A549 treated with ZK216348 at 1 μM for 4 hours (cell line): ENCODE measurements at places on chromosomes 12 and 14. TPM values are rescaled to one million over a fixed set of nuclear protein-coding genes. Genes with fewer than 3 reads are reported as not detected.

LRRC10 gene
- not detected in 5 replicates for total RNA-seq

FGF6 gene
- total RNA-seq, result not detected in 5 replicates

SLC39A2 gene
- not detected in 5 replicates for total RNA-seq

GPR84 gene
- not detected in 5 replicates for total RNA-seq

SERPINA4 gene
- not detected in 5 replicates for total RNA-seq

AQP5 gene
- total RNA-seq, result 0.09 TPM in 1 of 5 replicates, not detected in the others

POTEG gene
- not detected in 5 replicates for total RNA-seq
